ENCODE measurements at places on chromosomes 6 and 20.

GRCh38 chr20:56155625-56156024 is 92.9 kb upstream of the MC3R start:
- DNase-seq = no peak

DNA sequence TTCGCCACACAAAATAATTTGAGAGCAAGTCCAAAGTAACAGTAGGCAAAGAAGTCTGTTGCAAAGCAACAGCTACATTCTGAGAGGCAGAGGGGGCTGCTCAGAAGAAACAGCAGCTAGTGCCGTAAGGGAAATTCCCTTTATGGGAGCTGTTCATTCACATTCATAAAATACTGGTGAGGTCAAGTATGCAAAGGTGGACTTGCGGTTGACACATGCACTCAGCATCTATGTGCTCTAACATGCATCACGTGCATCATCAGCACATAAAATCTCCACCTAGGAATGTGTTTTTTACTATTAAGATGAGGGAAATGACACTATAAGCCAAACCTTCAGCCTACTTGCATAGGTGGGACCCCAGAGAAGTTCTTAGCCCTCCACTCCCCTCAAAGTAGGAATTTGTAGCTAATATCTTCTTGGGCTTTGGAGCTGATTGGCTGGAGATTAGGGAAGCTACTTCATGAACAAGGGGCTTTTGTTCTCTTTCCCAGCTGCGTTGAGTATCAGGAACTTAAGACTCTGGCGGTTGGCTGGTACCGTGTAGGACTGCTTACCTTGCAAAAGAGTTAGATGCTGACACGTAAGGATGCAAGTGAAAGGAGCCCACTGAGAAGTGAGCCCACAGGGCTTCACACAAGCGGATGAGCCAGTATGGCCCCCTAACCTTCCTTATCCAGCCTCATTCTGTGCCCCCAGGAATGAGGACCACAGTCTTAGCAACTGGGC is 12.4 kb downstream of the CST3 start:
- DNase-seq = no peak

DNA sequence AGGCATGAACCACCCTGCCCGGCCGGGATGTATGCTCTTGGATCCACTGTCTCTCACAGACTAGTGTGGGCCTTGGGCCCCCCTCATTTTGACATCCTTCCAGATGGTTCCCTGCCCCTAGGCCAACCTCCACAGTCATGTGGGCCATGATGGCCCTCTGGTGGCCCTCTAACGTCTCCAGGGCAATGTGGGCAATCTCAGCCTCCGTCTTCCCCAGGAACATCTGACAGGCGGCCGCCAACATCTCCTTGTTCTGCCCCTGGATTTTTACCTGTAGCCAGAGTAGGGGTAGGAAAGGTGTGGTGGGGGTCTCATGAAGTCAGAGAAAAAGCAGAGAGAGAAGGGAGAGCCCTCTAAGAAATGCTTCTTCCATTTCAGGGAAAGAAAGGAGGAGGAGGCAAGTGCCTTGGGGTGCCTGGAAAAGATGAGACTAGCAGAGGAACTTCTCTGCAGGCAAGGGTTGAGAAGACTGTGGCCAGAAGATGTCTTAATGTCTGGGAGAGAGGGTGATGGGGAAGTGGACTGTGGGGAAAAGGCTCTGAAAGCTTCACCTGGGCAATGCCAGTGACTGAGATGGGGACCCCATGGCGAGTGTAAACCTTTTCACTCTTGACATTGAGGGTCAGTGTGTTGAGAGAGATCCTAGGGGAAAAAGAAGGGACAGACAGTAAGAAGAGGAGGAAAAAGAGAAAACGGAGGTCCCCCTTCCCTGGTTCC is 1.3 kb downstream of the FLOT1 start:
- no peak for DNase-seq

DNA sequence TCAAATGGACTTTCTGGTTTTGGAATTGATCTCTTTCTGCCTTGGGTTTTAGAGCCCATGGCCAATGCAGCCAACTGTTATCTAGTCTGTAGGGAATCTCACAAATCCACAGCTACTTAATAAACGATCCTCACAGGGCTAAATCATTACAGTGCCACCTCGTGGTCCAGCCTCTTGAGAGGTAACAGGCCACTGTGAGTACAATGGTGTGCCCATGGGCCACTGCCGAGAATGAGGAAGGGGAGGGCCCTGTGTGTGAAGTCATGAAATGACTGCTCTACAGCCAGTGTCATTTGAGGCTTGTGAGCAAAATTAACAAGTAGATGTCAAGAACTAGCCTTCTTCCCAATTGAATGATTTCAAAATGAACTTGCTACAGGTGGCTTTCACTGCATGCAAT is 54.3 kb upstream of the GMPR start:
- DNase-seq = no peak

GRCh38 chr6:165244524-165245247 is 64.7 kb downstream of the C6orf118 start:
- DNase-seq = no peak

- no peak for DNase-seq
Measured at GRCh38 chr6:83292900-83293843, 100.0 kb downstream of the RWDD2A start.

DNA sequence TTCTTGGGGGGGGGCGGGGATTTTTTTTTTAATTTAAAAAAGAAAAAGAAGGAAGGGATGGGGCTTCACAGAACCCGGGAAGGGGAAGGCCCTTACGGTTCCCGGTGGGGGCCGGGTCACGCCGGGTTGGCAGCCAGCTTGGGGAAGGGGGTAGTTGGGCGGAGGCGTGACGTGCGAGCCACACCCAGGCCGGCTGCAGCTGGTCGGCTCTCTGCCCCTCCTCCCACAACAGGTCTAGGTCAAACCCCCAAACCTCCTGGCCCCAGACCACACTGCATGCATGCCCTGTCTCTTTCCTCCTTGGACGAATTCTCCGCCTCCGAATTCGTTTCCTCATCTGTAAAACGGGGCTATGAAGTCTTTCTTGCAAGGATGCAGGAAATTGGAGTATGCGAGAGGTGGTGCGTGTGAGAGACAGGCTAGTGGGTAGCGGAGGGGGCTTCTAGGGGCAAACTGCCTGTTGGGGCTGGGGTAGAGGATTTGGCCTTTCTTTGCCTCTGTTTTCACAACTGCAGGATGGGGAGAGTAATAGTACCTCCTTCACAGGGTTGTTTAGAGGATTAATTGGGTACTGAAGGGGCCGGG is 828 bp downstream of the HCK start:
- no peak for DNase-seq

GRCh38 chr6:64074981-64075380 is 439.4 kb downstream of the PHF3 start:
- DNase-seq = no peak
